LHCN-M2 (cell line): ENCODE measurements at places on chromosomes 16 and 17. TPM values are rescaled to one million over a fixed set of nuclear protein-coding genes. Genes with fewer than 3 reads are reported as not detected.

GRCh38 chr16:83248735-83249463 is 558.9 kb upstream of the HSBP1 start:
- DNase-seq = no peak

DNA sequence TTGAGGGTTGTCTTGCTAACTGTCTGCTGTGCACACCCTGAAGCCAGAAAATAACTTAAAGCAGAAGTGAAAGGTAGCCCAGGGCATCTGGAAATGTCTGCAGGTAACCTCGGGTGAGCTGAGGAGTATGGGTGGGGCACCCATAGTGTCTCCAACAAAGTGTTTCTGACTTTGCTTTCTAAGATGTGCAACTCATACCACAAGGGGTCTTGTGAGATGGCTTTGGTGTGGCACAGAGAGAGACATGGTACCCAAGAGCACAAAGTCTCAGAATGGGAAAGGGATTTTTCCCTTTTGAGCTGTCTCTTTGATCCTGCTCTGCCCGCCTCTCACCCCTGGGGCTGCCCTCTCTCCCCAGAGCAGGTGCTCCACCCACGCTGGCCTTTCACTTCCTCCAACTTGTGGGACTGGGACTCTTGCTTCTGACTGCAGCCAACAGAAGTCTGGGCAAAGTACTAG is 6.9 kb downstream of the CHD9 start:
- DNase-seq = no peak

GRCh38 chr17:334974-335481 is 17.6 kb downstream of the RPH3AL start:
- DNase-seq = no peak

DNA sequence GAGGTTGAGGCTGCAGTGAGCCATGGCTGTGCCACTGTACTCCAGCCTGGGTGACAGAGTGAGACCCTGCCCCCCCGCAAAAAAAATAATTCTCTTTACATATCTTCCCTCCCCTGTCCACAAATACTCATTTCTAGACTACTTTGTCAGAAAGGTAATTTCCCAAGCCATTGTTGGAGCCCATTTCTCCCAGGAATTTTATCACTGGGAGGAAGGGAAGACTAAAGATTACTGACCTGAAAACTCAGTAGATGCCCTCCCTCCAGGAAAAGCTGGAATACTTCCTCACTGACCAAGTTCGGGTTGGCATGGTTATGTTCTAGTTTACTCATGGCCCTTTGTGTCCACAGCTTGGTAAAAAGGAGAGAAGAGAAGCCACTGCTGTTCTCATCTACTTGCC is 4.1 kb downstream of the CALCOCO2 start:
- no peak for DNase-seq

DNA sequence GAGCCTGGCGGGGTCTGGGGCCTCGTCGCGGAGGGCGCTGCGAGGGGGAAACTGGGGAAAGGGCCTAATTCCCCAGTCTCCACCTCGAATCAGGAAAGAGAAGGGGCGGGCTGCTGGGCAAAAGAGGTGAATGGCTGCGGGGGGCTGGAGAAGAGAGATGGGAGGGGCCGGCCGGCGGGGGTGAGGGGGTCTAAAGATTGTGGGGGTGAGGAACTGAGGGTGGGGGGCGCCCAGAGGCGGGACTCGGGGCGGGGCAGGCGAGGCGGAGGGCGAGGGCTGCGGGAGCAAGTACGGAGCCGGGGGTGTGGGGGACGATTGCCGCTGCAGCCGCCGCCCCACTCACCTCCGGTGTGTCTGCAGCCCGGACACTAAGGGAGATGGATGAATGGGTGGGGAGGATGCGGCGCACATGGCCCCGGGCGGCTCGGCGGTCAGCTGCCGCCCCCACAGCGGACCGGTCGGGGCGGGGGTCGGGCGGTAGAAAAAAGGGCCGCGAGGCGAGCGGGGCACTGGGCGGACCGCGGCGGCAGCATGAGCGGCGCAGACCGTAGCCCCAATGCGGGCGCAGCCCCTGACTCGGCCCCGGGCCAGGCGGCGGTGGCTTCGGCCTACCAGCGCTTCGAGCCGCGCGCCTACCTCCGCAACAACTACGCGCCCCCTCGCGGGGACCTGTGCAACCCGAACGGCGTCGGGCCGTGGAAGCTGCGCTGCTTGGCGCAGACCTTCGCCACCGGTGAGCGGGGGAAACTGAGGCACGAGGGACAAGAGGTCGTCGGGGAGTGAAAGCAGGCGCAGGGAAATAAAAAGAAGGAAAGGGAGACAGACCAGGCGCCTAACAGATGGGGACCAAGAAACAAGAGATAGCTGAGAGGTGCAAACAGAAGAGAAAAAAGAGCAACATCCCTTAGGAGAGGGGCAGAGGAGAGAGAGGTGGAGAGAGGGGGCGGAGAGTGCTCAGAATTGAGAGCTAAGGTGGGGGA is at the start of gene PNMT:
PNMT (plus strand) TSS at position 509 of the 980 bp plus-strand sequence; CDS start at position 532, 23 bp downstream.
- DNase-seq = no peak

GRCh38 chr17:76550712-76551615 is 11.1 kb downstream of the PRCD start:
- peak; percentile 67 for DNase-seq

The VPS4A gene
- 41.3 and 43.6 TPM in 2 replicates for total RNA-seq

The RFNG gene
- total RNA-seq = 31.5 and 35.1 TPM in 2 replicates

The ATP2C2 gene
- total RNA-seq = not detected in 2 replicates

The KRT36 gene
- total RNA-seq = not detected in 2 replicates

The KAT7 gene
- 36.3 and 38.2 TPM in 2 replicates for total RNA-seq

The ACSM3 gene
- total RNA-seq = 0.77 TPM in 1 of 2 replicates, not detected in the other

The CALB2 gene
- 0.23 TPM in 1 of 2 replicates, not detected in the other for total RNA-seq

The KRT31 gene
- total RNA-seq = not detected in 2 replicates

The ATAD5 gene
- 6.9 and 7.4 TPM in 2 replicates for total RNA-seq
